LHCN-M2 (cell line): ENCODE measurements at places on chromosomes 7 and 10. TPM values are rescaled to one million over a fixed set of nuclear protein-coding genes. Genes with fewer than 3 reads are reported as not detected.

Gene GSTO2
- total RNA-seq = 0.38 and 0.46 TPM in 2 replicates

Gene ATRNL1
- 13.0 and 13.1 TPM in 2 replicates for total RNA-seq

Gene VAX1
- not detected in 2 replicates for total RNA-seq

Gene SRRM3
- total RNA-seq = 0.40 and 1.3 TPM in 2 replicates

Gene ZP3
- 2.7 TPM in 1 of 2 replicates, not detected in the other for total RNA-seq

Gene WDR86
- total RNA-seq = 1.3 TPM in 1 of 2 replicates, not detected in the other

Gene TACR2
- 0.29 TPM in 1 of 2 replicates, not detected in the other for total RNA-seq

Gene PROSER2
- 6.9 and 7.4 TPM in 2 replicates for total RNA-seq

Gene NPFFR1
- total RNA-seq = not detected in 2 replicates

Gene PAPOLB
- under 0.01 and 0.13 TPM in 2 replicates for total RNA-seq

Gene MUC12
- 2.1 and 2.8 TPM in 2 replicates for total RNA-seq

Gene ZNF398
- total RNA-seq = 14.9 and 17.1 TPM in 2 replicates

Gene STEAP2
- 11.4 and 23.9 TPM in 2 replicates for total RNA-seq

Gene CEP55
- total RNA-seq = 99.7 and 102 TPM in 2 replicates

Gene PNLIPRP2
- not detected in 2 replicates for total RNA-seq

Gene WEE2
- not detected in 2 replicates for total RNA-seq

Gene TMEM196
- total RNA-seq = not detected in 2 replicates

Gene EGFR
- total RNA-seq = 78.7 and 94.1 TPM in 2 replicates

Gene CALHM2
- 28.0 and 28.1 TPM in 2 replicates for total RNA-seq

Gene ADGRA1
- not detected in 2 replicates for total RNA-seq

Gene TMEM60
- 38.2 and 44.8 TPM in 2 replicates for total RNA-seq

Gene UCMA
- total RNA-seq = not detected in 2 replicates

Gene SFTPD
- not detected in 2 replicates for total RNA-seq

Gene LLCFC1
- total RNA-seq = not detected in 2 replicates

Gene SLC25A28
- total RNA-seq = 15.9 and 16.0 TPM in 2 replicates

Gene ADAM22
- 0.17 and 0.19 TPM in 2 replicates for total RNA-seq

Gene MYO1G
- total RNA-seq = not detected in 2 replicates

Gene CTAGE6
- total RNA-seq = not detected in 2 replicates
